ENCODE measurements at places on chromosomes 5 and 9.

GRCh38 chr5:44233691-44234090 is 155.5 kb downstream of the FGF10 start:
- DNase-seq, result no peak

DNA sequence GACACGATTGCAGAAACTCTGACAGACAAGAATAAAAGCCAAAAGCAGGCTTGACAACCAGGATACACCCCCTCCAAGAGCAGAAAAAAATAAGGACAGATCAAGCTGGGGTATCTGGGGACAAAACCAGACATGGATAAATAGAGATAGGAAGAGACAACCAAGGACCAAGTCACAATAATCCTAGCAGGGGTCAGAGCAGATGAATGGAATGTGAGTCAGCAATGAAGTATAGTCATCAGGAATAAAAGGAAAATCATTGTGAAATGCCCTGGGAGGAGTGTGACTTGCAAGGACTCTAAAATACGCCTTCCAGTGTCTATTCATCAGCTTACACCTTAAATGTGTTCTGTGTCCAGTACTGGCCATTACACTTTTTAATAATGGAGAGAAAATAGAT is 206.8 kb downstream of the CAAP1 start:
- no peak for DNase-seq

GRCh38 chr5:119302916-119303897 is 52.6 kb upstream of the TNFAIP8 start:
- DNase-seq, result no peak

DNA sequence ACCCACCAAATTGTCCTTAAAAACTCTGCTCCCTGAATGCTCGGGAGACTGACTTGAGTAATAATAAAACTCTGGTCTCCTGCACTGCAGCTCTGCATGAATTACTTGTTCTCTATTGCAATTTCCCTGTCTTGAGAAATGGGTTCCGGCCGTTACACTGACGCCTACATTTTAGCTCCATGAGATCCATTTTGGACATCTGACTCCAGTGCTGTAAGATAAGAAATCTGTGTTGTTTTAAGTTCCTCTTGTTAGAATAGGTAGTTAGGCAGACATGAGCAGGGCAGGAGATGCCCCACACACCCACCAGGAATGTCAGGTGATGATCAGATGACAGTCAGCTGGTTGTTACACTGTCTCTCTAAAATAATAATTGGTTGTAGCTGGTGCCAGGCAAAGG is 125.8 kb upstream of the SHB start:
- no peak for DNase-seq

GRCh38 chr5:107557051-107557658 is 113.6 kb downstream of the EFNA5 start:
- no peak for DNase-seq

DNA sequence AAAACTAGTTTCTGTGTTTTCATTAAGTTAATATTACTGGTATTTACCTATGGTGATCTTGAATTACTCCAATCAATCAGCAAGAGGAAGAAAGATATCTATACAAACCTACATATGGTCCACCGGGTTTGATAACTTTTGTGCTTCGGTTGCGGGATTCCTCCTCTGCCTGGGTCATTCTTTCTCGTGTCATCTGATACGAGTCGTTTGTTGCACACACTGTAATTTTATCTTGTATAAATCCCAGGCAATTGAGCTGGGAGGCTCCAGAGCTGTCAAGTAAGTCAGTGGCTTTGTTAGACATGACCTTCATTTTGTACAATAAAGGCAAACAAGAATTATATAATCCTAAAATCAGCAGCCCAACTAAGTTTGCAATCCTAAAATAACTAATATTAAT is 48.0 kb downstream of the ELL2 start:
- no peak for DNase-seq

DNA sequence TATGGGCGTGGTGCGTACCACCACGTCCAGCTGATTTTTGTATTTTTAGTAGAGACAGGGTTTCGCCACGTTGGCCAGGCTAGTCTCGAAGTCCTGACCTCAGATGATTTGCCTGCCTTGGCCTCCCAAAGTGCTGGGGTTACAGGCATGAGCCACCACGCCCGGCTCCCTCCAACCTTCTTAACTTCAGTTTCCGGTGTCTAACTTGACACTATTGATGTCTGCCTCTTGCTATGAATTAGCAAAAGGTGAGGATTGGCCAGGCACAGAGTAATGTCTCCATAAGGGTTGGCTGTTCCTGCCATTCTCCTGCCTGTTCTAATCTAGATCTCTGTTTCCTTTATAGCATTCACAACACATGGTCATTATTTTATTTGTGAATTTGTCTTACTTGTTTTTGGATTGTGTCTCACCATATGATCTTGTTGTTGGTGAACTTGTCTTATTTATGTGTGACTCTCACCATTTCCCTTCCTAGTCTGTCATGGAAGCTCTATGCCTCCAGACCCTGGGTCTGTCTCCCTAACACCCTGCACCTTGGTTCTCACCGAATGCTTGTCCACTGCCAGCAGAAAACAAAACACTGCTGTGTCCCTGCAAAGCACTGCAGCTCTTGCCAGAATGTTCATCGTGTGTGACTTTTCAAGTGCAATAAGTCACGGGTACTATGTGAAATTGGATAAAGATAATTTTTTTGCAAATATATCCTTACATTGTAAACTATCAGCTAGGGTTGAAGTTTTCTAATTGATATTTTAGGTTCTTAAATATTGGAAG is 26.0 kb downstream of the BASP1 start:
- no peak for DNase-seq

DNA sequence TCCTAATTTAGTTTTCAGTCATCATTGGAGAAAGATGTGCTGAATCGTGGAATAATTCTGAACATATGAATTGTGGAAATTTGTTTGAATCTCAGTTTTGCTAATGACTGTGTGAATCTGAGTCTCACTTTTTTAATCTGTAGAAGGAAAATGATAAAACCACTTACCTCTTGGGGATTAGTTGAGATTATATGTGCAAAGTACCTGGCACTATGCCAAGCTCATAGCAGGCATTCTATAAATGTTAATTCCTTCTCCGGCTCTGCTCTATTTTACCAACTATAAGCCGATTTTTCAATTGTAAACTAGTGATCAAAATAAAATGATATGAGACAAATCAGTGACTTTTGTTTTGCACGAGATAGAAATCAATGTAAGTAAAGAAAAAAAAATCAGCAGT is 290.8 kb downstream of the TRPM3 start:
- DNase-seq, result no peak

DNA sequence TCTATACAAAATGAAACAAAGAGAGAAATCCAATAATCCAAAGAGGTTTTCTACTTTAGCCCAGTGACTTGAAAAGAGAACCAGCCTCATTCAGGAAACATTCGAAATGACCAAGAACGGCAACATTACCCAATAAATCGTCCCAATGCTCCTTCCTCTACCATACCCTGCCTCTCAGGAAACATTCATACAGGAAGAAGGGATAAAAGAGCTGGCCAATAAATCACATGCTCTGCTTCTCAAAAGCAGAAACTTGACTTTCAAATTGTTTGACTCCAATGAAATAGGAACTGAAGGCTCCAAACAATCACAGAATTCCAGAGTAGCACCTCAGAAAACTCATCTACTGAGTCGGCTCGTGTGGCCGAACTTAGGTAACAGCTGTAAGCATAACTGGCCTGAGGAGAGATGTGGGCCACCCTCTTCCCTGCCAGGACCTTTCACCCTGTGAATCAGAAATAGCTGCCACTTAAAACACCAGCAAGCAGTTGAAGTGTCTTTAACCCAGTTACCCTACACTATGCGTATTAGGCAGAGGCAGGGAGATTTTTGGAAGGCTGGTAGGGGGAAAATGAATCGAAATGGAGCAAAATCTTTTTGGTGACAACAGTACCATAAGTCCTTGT is 14.6 kb downstream of the ARL15 start:
- DNase-seq, result no peak

- DNase-seq, result no peak
Observed at GRCh38 chr5:3786891-3787430, 191.3 kb downstream of the IRX1 start.

GRCh38 chr5:168377525-168377924 is 86.1 kb downstream of the WWC1 start:
- no peak for DNase-seq

DNA sequence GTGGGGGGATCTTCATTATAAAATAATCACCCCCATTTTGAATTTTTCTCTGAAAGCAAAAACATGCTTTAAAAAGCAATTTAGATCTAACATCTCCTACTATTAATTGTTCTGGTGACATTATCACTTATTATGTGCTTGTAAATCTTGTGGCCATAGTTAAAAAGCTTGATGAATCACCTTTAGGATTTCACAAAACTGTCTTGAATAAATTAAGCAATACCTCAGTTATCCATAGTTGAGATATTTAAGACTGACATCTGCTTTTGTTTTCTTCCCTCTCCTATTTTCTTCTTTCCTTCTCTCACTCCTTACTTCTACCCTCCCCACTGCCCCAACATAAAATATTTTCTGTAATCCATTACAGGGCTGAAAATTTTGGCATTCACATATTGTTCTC is 84.8 kb downstream of the SLC1A3 start:
- DNase-seq, result no peak

DNA sequence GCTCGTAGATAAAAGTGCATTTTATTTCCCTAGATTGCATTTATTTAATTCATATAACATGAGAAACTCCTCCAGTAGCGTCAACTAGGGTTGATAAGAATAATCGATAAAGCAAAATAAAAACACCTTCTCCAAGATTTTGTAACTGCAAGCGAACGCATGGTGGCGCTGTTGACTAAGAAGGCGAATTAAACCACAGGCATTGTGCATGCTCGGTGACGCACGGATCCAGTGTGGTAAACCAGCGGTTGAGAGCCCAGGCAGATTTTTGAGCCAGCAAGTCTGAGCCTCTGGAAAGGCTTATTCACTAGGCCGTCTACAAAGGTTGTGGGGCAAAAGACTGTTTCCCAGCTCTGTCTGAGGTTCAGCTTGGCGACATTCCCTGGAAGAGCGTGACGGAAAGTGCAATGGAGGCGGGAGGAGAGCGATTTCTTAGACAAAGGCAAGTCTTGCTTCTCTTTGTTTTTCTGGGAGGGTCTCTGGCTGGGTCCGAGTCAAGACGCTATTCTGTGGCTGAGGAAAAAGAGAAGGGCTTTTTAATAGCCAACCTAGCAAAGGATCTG is at the start of gene PCDHB3:
Gene PCDHB3 (plus strand): TSS at position 231 of the 563 bp plus-strand sequence. CDS start 177 bp downstream, at position 408.
- DNase-seq, result no peak

GRCh38 chr9:84919440-84919839 is 249.9 kb downstream of the NTRK2 start:
- no peak for DNase-seq

DNA sequence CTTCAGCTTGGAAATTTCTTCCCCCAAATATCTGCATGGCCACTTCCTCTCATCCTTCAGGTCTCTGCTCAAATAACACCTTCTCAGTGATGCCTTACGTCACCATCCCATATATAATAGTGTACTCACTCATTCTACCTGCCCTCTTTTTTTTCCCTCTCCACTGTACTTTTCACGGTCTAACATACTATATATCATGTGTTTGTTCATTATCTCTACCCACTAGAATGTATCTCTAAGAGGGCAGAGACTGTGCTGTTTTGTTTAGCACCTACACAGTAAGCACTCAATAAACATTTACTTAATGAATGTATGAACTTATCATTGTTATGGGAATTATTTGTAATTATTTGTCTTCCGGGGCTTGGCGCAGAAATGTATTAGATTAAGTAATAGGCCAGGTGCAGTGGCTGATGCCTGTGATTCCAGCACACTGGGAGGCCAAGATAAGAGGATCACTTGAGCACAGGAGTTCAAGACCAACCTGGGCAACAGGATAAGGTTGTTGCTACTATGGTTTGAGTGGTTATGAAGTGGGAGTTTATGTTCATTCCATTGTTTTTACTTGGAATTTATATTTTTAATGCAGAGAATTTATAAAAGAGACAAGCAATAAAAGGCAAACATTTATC is 6.0 kb upstream of the IL13 start:
- peak; percentile 47 for DNase-seq

- no peak for DNase-seq
Observed at GRCh38 chr9:107841076-107841475, 351.5 kb upstream of the KLF4 start.

GRCh38 chr5:16549491-16550206 is 67.1 kb downstream of the RETREG1 start:
- no peak for DNase-seq

GRCh38 chr5:180287404-180287803 is 4.5 kb downstream of the MAPK9 start:
- DNase-seq, result no peak

- peak; percentile 27 for DNase-seq
Observed at GRCh38 chr9:26744191-26744965, 148.2 kb downstream of the CAAP1 start.

- no peak for DNase-seq
Observed at GRCh38 chr5:79811081-79811480, 121.4 kb downstream of the CMYA5 start.

DNA sequence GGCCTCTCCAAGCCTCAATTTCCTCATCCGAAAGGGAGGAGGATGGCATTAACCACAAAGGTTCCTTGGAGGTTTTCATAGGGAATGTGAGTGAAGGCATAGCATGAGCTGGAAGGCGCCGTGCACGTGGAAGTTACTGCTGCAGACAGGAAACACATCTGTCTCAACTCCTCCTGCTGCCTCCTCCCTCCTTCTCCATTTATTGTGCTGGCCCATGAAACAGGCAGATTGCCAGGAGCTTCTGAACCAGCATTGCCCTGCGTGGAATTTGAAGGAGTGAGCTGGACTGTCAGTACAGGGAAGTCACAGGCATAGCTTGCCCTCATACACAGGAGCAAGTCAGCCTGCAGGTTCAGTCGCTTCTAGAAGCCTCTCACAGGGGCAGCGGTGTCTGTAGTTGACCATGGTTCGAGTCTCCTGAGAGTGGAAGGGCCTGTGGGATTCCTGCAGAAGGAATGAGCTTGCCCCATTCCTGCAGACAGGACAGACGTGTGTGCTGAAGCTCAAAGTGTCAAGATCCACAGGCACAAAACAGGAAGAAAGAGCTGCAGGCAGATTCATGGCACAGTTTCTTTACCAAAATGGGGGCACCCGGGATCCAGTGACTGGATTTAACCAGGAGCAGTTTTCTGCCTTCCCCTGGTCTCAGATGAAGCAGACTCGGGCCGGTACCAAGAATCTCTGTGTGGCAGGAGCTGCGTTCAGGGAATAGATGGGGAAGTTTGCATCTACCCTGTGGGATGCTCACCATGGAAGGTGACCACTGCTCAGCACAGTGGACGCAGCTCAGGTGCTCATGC is 48.7 kb upstream of the CTSL start:
- no peak for DNase-seq

DNA sequence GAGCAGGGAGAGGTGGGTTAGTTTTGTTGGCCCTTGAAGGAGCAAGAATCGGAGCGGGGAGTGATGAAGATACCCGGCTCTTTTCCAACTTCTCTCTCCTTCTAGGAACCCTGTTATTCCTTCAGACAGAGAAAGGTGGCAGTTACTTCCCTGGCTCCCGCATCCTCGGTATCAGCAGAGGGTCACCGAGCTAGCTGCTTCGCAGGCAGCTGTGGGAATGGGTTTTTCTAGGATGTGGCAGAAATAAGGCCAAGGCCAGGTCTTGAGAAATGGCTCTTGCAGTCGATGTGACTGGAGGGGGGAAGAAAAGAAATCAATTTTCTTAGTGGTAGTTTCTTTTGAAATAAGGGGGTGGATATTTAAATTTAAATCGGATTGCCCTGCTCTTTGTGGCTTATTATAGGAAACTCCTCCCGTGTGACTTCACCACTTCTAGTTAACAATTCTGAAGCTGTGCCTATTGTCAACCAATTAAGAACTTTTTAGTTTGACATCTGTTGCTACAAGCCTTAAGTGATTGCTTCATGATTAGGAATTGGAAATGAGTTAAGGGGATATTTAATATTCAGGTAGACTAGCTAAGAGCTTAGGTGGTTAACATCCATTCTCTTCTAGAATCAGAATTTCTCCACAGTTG is 1.4 kb downstream of the SAP30L start:
- DNase-seq, result peak; percentile 6

Data from NCI-H748 treated with DMSO at 0.1 percent for 48 hours (cell line).